Fibroblast of skin of scalp (primary cell): ENCODE measurements at places on chromosomes 5 and 9.

- no peak for DNase-seq
Observed at GRCh38 chr5:66850354-66851075, 254.3 kb downstream of the MAST4 start.

GRCh38 chr5:33850100-33850594 lies 41.6 kb downstream of the ADAMTS12 start:
- DNase-seq = peak; percentile 38

DNA sequence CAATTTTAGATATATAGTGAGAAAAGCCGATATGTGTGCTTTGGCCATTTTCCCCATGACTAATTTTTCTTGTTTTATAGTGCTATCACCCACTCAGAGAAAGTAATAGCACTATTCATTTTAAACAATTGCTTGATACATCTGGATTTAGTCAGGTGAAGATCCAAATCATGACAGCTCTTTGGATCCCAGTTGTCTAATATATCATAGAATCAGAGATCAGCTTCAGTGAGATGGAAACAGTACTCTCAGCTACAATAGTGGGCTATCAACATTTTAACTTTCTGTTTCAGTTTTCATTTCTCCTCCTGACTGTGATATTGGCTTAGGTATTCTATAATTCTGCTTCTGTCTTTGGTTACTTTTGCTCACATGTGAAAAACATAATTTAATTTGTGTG lies 38.7 kb downstream of the VCAN start:
- DNase-seq = no peak

DNA sequence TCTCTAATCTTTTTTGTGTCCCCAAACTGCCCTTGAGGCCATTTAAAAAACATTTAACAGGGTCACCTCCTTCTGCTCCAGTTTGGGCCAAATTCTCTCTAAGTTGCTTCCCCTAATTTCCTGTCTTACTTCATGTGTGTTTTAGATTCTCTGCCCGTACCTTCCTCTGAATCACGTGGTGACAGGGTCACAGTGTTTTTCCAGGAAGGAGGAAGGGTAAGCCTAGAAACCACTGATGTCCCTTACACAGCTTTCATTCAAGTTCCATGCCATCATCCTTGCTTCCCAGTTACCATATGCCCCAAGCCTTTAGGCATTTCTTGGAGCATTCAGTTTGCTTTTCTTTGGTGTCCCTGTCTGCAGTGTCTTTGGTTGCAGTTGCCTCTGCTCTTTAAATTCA lies 42.4 kb upstream of the MACIR start:
- DNase-seq = no peak

GRCh38 chr5:126777975-126778674 lies 1.2 kb downstream of the LMNB1 start:
- peak; percentile 95 for DNase-seq

- peak; percentile 96 for DNase-seq
Observed at GRCh38 chr5:168651648-168652047, 72.5 kb upstream of the PANK3 start.

GRCh38 chr9:94649100-94649819 lies 9.9 kb upstream of the FBP1 start:
- peak; percentile 60 for DNase-seq

DNA sequence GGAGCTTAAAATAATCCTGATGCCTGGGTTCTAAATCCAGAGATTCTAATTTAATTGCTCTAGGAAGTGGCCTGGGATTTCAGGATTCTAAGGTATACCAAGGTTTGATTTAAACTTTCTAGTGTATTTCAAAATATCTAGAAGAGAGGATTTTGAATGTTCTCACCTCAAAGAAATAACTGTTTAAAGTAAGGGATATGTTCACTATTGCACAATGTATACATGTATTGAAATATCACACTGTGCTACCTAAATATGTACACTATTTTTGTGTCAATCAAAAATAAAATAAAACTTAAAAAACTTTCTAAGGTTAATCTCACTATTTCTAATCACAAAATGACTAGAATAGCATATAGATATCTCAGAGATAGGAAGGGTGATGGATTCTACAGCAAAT lies 34.0 kb downstream of the TNFSF8 start:
- no peak for DNase-seq

DNA sequence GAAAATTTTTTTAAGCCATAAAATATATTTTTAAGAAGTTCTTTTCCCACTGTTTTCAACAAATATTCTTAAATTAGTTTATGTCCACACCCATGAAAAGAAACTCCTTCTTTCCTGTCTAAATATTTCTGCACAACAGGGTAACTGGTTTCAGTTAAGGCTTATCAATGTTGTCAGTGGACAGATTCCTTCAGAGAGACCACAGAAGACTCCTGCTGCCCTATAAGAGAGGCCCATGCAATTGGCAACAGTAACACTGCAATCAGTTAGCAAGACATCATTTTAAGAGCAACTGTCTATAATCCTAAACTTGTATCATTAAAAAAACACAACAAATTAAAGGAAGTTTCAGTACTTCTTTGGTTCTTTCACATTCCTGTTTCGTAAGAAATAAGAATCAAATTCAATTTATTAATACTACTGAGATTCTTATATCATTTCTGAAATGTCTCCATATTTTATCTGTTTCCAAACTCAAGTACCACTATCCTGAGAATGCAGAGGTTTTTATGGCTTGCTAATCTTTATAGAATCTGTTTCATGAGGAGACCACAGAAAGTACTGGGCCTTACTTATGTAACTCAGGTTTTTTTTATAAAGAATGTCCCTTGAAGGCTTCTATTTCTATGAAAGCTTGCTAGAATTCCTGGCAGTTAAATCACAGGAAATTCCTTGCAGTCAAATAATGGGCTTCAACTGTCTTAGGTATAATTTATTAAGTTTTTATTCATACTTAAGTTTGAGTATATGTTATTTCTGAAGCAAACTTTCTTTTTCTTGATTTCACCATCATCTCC lies 240.2 kb downstream of the RFX3 start:
- peak; percentile 53 for DNase-seq

DNA sequence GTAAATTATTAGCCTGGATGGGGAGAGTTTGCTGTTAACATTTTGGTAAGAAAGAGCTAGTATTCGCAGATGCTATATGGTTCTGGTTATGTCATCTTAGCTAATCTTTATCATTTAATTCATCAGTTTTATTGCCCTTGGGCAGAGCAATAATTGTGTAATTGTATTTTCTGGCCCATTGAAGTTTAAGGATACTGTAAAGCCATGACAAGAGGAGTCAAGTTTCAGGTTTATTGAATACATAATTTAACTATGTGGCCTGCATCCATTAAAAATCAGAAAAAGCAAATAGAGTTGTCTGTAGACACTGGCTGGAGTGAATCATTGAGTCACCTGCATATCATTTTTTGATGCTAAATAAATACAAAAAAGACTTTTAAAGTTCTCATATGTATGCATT lies 255.8 kb downstream of the PRELID2 start:
- DNase-seq = no peak

DNA sequence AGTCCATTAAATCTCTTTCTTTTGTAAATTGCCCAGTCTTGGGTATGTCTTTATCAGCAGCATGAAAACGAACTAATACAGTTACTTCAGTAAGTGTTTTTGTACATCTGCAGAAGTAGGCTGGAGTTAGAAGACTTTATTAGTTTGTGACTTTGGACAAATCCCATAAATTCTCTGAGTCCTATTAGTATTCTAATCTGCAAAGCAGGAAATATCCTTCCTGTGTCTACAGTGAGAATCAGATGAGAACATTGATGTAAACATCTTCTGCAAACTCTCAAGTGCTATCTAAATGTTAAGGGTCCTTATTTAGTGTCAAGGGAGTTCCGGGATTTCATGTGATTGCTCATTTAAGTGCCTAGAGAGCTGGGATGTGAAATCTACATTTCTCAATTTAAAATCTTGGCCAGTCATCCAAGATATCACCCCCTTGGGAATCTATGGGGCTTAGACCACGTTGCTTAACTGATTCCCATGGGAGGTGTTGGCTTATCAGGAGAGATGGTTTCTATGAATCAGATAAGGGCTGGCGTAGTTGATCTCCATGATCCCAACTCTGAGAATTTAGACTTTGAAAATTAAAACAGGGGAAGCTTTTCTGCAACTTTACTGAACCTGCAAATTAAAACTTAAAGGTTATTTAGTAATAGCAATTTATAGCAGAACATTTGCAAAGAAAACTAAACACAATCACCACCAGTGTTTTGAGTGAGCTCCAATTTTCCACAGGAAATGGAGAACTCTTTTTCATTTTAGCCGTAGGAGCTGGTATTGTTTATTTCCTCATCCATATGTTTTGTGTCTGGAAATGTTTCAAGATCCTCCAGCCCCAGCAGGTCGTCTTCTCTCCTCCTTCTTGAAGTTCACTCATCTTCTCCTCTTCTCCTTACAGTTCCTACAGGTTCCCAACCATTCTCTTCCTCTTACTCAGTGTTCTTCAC lies 241.6 kb upstream of the CD180 start:
- DNase-seq = peak; percentile 20

DNA sequence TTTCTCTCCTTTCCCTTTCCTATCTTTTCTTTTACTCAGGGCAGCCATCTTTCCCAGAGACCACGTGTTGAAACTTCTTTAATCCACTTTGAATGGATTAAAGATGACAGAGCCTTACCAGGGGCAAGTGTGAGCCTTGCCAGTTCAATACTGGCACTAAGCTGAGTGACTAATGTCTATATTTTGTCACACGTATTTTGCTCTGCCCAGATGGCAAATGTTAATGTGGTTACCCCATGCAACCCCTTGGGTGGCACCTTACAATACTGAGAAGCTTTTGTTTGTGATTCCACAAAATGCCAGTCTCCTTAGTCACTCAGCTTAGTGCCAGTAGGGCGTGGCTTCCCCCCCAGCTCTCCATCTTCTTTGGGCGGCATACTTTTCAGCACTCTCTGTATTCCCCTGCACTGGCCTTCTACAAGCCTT lies 24.8 kb downstream of the ANXA1 start:
- peak; percentile 77 for DNase-seq

GRCh38 chr5:157196045-157196444 lies 15.4 kb downstream of the ITK start:
- DNase-seq = no peak

DNA sequence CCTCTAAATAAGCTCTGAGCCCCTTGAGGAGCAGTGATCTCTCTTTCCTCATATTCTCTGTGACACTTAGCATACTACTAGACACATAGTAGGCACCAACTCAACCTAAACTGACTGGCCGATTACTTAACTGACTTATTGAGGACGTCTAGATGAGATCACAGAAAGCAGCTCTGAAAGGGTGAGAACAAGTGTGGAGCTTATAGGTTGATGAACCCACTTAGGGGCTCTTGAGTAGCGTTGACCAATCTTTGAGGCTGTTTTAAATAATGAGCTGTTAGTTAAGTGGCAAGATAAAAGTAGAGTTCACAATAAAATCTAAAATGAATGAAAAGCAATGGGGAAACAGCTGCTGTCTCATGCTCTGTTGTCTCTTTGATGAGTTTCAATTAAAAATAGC lies 124.7 kb upstream of the TNPO1 start:
- DNase-seq = no peak

DNA sequence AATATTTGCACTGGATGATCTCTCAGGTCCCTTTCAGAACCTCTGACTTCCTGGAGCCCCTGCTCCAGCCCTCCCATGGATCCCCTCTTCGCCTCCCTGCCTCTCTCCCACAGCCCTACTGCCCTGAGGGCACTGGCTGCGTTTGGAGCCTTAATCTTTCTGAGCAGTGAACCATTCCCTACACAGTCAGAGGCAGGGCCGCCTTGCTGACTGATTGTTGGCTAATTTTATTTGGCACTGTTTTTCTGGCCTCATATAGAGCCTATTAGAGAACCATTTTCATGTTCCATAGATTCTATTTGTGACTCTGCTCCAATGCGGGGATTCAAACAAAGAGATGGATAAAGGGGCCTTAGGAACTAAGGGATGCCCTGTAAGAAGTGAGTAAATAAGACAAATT lies 91.1 kb downstream of the BRINP1 start:
- no peak for DNase-seq

DNA sequence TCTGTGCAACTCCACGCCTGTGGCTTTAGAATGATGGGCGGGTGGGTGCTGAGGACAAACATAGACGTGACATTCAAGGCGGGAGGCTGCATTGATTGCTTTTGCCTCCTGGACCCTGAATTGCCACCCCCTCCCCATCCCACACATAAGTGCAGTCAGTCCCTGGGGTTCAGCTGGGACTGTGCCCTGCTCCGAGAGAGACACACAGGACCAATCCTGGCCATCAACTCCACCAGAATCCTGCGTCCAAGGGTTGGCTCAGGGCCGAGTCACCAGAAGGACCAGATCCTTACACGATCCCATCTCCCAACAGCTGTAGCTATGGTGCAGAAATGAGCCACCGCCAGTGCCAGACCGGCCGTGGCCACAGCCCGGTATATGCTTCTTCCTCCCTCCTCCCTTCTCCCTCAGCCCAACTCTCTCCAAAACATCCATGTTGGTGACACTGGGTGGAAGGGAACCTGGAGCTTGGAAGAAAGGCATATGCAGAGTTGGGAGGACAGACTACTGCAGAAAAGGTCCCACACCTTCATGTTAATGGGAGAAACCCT lies 27.4 kb downstream of the IRX2 start:
- DNase-seq = no peak

DNA sequence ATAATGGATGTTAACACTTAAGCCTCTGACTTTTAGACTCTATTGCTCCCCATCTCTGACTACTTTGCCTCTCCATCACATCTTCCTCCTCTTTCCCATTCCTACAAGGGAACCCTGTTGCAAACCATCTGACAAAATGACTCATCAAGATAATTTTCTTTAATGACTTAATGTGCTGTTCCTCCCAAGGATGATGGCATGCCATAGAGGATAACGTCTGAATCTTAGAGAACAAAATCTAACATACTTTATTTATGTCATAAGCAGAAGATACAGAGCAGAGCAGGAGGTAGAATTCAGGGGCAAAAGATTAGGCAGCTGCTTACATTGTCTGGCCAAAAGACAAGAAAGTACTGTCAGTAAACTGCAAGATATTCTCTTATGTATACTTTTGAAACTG lies 76.8 kb downstream of the FGF10 start:
- DNase-seq = no peak

- no peak for DNase-seq
Observed at GRCh38 chr9:113316030-113316429, 12.9 kb upstream of the RNF183 start.

DNA sequence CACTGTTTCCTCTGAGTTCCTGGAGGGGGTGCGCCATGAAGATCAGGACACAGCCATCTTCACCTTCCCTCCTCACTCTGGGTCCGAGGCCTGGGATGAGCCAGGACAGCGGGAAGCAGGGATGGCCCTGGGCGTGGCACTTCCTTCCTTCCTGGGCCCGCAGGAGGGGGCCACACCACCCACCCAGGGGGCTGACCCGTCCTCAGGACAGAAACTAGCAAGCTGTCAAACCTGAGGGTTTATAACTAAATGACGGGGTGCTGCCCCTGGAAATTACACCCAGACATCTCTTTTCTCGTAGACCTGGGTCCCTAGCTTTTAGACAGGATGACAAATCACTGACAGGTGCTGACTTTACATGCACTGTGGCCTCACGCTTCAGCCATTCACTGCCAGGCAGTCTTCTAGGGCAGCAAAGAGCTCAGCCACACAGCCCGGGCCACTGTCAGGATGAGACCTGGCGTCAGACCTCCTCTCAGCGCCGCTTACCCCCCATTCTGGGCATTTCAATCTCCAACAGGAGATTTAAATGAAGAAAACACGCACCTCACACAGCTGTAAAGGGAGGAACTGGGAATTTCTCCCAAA lies 8.1 kb downstream of the FCN2 start:
- DNase-seq = no peak
